ENCODE measurements at places on chromosomes 13 and 19.

DNA sequence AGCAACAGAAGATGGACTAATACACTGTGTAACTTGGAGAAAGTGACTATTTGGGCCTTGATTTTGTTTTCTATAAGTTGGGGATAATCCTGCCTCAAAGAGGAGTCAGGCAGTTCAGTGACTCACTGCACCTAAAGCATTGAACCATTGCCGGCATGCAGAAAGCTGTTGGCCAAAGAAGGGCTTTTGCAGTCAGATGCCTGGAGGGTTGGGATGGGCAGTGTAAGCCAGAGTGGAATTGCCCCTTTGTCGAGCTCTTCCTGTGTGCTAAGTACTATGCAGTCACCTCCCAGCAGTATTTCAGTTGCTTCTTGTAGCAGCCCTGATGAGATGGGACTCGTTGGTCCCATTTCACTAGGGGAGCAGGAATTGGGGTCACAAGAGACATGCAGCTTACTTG lies 11.1 kb downstream of the ZNF473 start:
- DNase-seq: no peak

DNA sequence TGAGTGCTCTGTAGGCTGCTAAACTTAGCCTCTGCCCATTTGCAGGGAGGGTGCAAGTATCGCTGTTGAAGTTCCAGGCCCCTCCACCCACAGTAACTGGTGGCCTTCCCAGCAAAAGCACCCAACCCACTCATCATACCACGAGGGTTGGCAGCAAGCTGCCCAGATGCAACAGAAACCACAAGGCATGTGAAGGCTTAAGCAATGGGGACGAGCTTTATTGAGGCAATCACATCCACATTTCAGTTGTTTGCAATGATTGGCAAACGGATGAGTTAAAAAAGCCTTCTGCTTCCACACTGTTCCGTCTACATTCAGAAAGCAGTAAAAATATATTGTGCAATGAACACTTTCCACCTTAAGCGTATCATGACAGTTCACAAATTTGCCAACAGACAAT lies 10.3 kb downstream of the GJB6 start:
- DNase-seq: peak; percentile 86

DNA sequence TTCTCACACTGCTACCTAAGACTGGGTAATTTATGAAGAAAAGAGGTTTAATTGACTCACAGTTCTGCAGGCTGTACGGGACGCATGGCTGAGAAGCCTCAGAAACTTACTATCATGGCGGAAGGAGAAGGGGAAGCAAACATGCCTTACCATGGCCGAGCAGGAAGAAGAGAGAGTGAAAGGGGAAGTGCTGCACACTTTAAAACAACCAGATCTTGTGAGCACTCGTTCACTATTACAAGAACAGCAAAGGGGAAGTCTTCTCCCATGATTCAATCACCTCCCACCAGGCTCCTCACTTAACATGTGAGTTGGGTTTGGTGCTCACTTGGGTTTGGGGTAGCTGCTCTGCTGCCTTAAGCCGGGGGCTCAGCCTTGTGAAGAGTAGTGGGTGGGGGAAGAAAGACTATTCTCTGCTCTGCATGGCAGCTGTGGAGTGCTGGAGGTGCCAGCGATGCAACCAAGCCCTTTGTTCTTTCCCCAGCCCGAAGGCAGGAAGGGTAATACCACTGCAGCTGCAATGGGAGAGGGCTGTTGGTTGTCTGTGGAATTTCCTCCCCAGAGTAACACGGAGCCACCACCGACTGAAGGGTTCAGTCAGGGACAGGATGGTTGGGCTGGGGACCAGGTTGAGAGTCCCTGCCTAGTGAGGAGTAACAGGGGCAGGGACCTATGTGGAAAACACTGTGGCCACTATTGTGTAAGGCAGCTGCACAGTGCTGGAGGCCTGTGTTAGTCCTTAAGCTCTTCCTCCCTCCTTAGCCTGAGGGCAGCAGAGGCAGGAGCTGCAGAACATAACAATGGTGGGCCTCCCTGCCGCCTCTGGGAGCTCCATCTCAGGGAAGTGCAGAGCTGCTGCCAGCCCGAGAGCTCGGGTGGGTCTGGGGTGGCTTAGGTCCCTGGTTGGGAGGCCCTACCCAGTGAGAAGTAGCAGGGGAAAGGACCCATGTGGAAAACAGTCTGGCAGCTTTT lies 1262.5 kb downstream of the EFNB2 start:
- DNase-seq: peak; percentile 65

GRCh38 chr19:6556480-6557195 lies 25.8 kb downstream of the TNFSF9 start:
- DNase-seq: no peak

DNA sequence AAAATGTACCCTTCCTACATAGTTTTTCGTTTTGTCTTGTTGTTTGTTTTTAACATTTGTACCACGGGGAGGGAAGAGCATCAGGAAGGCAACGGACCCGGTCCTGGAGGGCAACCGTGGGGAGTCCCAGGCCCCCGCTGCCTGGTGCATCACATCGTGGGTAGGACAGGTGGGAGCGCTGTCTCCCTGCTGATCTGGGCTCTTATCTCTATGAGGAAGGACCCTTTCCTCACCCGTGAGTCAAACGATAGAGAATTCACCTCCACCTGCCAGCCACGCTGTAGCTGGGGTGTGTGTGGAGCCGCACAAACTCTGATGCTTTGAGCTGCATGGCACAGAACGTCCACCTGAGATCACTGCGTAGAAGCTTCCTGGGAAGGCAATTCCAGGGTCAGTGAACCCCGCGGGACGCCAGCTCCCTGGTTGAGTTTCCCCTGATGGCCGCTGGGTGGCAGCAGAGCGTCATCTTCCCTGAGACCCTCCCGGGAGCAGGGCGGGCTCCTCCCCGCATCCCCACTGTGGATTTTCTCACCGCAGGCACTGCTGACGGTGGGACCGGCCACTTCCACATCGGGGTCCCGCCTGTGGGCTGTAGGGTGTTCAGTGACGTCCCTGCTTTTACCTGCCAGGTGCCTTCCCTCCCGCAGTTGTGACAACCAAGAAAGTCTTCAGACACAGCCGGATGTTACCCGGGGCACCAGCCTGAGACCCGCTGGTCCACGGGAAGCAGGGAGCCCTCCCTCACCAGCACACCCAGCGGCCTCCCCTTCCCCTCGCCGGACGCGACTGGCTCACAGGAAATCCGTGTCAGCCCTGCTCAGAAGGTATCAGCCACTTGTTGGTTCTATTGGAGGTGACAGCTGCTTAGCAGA lies 54.7 kb downstream of the ZNF787 start:
- no peak for DNase-seq

DNA sequence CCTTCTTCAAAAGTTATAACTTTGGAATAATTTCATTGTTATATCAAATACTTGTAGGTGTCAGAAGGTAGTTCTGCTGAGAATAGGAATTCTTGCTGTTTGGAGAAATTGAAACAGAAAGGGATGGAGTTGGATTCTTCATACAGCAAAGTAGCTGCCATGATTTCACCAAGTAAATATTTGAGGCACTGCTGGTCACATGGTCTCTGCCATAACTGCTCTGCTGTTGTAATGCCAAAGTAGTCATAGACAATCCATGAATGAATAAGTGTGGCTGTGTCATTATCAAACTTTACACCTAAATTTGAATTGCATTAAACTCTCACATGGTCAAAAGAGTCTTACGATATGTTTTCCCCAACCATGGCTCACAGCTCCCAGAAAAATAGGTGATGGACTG lies 308.6 kb downstream of the GPC6 start:
- no peak for DNase-seq

DNA sequence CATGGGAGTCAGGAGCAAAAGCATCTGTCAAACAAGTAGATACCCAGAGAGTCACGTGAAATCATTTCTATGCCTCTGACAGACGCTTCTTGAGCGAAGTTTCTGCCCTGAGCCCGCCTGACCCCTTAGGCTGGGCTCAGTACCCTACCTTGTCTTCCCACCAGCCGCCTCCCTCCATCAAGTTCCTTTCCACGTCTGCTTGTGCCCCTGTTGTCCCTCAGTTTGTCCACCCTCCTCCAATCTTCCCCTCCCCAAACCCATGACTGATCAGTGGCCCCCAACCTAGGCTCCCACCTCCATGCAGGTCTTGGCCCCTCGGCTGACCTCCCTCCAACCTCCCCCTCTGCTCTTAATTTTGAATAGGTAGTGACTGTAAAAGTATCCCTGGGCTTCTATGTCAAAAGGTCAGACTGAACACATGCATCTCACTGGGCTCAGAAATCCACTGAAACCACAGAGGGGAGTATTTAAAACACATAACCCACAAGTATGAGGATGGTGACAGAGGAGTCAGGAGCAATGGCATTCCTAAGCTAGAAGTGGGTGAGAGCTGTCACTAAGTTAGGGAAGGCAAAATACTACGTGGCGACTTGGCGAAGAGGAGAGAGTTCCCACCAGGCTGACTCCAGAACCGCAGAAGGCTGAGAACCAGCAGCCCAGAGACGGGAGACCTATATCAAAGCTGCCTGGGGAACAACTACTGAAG lies 1.7 kb upstream of the ZNF446 start:
- no peak for DNase-seq

- DNase-seq: no peak
These were observed 57.6 kb downstream of the RASA3 start for GRCh38 chr13:114074671-114075315.

DNA sequence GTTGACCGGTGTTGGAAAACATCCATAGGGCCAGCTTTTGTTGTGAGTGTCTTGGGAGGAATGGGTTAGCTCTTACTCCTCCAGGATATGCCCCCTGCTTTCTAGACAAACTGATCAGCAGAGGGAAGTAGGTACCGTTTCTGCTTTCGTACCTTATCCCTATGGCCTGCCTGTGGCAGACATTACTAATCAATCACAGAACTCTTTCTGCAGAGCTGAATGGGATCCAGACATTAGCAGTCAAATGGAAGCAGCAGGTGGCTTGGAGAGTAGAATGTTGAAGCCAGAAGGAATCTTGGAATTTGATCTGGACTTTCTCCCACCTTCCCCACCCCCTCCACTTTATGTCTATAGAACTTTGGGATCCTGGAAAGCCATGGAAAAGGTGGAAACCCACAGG lies 17.1 kb downstream of the NWD1 start:
- DNase-seq: no peak

- DNase-seq: no peak
These were observed 273.8 kb downstream of the LHFPL6 start for GRCh38 chr13:39329182-39329639.

GRCh38 chr13:39547108-39547507 lies 55.9 kb downstream of the LHFPL6 start:
- DNase-seq: no peak

DNA sequence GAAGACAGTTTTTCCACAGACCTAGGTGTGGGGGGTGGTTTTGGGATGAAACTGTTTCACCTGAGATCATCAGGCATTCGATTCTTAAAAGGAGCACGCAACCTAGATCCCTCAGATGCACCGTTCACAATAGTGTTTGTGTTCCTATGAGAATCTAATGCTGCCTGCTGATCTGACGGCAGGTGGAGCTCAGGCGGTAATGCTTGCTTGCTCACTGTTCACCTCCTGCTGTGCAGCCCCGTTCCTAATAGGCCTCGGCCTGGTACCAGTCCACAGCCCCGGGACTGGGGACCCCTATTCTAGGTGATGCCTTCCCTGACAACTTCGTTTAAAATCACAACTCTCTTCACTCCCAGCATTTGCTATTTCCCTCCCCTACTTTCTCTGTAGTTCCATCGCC lies 149.6 kb downstream of the IER2 start:
- DNase-seq: no peak

DNA sequence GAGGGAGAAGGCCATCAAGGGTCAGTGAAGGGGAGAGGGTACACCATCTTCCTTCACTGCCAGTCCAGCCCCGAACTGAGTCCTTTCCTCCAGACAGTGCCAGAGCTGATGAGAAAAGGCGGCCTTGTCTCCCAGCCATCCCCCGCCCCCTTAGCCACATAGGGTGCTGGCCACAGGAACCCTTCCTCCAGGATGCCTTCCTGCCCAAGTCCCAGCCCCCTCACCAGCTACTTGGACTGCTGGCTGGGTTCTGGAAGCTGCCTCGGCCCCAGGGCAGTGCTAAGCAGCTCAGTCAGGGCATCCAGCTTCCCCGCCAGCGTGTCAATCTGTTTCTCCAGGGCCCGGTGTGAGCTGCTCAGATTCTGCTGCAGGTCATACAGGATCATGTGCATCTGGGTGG lies 12.6 kb upstream of the SMG9 start:
- no peak for DNase-seq
